Naive thymus-derived CD8-positive, alpha-beta T cell (primary cell): ENCODE measurements at places on chromosomes 3 and 15. TPM values are rescaled to one million over a fixed set of nuclear protein-coding genes. Genes with fewer than 3 reads are reported as not detected.

- H3K4me3 ChIP-seq, result no peak overlapping the region
- DNase-seq, result no peak
- H3K27me3 ChIP-seq, result no peaks in the 10 kb centered on the region
These were observed 1080.9 kb upstream of the CADM2 start for GRCh38 chr3:83877910-83878309.

DNA sequence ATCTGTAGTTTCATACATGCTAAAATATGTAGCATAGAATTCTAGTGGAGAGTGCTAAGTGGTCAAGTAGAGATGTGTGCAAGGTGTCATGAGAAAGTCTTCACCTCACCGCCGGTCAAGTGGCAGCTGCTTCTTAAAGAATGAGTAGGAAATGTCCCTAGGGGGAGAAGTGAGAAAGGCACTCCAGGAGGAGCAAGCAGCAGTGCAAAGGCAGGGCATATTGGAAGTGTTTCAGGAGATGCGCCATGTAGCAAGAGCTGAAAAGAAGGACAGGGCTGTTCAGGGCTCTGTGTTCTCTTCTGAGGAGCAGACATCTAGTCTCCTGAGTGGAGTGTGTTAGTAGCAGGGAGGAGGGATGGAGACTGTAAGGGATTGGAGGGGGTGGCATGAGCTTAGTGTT is 312.4 kb upstream of the SEMA6D start:
- H3K4me3 ChIP-seq, result no peak overlapping the region
- no peaks in the 10 kb centered on the region for H3K4me1 ChIP-seq
- no peak overlapping the region for H3K27ac ChIP-seq
- no peak for DNase-seq
- H3K27me3 ChIP-seq, result no peaks in the 10 kb centered on the region
- no peaks in the 10 kb centered on the region for H3K36me3 ChIP-seq

GRCh38 chr3:123909785-123910184 is 25.7 kb upstream of the MYLK start:
- no peak overlapping the region for H3K4me3 ChIP-seq
- no peaks in the 10 kb centered on the region for H3K4me1 ChIP-seq
- H3K36me3 ChIP-seq, result peaks cover 9% of the 10 kb centered on the region
- peaks cover 4% of the 10 kb centered on the region for H3K27me3 ChIP-seq
- no peak overlapping the region for H3K27ac ChIP-seq

- no peak overlapping the region for H3K4me3 ChIP-seq
- DNase-seq, result no peak
- H3K27ac ChIP-seq, result peak overlapping the region; percentile 31
- no peaks in the 10 kb centered on the region for H3K36me3 ChIP-seq
These were observed 15.1 kb downstream of the HEMK1 start for GRCh38 chr3:50584391-50584790.

DNA sequence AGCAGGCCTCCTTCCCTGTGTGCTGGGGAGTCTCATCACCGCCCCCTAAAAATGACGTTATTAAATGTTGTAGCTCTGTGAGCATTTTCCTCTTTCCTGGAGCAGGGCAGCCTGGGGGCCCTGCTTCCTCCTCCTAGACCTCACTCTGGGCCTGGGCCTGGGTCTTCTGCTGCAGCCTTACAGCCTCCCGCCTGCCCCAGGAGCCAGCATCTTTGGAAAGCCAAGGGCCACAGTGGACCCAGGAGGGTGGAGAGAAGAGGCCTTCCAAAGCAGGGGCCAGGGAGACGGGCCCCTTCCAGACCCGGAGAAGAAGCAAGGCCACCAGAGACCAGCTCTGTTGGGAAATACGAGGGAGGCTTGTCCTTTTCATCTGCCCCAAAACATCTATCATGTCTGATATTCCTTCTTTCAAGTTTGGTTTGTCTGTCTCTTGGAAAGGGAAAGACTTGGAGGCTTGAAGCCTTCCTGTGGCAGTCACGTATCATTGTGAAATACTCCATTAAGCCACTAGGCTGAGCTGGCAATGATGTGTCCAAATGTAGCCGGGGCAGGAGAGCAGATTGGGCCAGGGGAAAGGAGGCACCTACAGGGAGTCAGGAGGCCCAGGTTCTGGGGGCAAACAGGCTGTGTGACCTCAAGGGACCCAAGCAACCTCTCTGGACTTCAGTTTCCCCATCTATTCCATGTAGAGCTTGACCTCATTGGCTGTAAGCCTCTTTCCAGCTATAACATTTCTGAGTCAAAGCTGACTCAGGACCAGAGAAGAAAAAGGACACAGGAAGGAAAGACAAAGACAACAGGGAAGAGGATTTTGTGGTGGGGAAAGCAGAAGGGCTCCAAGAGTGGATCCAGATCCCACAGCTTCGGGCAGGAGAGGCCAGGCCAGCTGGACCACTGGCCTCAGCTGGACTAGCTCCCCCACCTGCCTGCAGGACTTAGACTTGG is 31.1 kb downstream of the CYP11A1 start:
- no peak overlapping the region for H3K4me3 ChIP-seq
- no peaks in the 10 kb centered on the region for H3K4me1 ChIP-seq
- no peaks in the 10 kb centered on the region for H3K27me3 ChIP-seq
- no peak overlapping the region for H3K27ac ChIP-seq
- peak; percentile 58 for DNase-seq

DNA sequence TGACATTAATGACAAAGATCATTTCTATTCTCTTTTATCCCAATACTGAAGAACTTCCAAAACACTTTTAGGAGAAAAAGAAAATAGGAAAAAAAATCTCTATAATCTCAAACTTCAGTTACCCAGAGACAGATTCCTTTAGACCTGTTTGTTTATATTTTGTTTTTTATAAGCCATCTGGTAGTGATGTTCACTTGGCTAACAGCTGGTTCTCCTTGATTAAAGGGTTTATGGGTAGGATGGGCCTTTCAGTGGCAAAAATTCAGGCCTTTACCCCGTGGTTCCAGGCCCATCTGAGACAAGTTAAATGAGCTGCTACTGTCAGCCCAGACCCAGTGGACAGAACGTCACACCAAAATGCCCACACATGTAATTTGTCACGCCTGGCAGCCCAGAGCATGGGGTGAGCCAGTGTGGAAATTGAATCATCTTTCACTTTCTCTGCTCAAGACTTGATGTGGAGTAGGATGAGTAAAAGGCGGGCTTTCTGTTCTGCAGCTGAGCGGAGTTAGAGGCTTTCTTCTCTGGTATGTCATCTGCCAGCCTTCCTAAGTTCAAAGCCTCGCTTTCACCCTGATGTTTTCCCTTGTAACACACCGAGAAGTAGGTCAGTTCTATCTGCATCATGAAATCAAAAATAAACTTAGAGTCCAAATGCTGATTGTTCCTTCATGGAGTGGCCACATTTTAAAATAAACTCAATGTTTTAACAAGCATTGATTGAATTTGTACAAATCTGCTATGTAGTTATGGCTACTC is 62.5 kb upstream of the SKOR1 start:
- H3K27me3 ChIP-seq, result no peaks in the 10 kb centered on the region
- H3K4me3 ChIP-seq, result peak overlapping the region; percentile 64

DNA sequence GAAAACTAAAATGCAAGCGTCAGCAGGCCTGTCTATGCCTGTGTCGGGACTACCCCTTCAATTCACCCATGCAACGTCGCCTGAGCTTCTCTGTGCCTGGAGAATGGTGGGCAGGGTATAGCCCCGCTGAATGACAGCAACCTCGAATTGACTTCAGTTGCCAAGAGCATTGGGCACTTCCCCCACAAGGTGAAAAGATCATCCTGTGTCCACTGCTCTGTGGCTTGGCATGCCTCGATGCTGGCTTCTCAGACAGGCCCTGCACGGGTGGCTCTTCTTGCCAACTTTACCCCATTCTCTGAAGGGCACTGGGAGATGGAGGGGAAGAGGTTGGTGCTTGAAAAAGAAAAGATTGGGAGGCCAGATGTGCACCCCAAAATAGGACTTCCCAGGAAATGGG is 3.3 kb downstream of the SLC6A1 start:
- H3K4me3 ChIP-seq, result no peak overlapping the region
- H3K27ac ChIP-seq, result no peak overlapping the region
- peaks cover 6% of the 10 kb centered on the region for H3K4me1 ChIP-seq
- DNase-seq, result no peak

XCR1 gene
- total RNA-seq, result not detected

BBS4 gene
- total RNA-seq, result 28.7 TPM

CHRFAM7A gene
- not detected for total RNA-seq

BOC gene
- total RNA-seq, result not detected

CHL1 gene
- 0.60 TPM for total RNA-seq
